ENCODE measurements at places on chromosomes 4 and X. TPM values are rescaled to one million over a fixed set of nuclear protein-coding genes. Genes with fewer than 3 reads are reported as not detected.

The FGF13 gene
- total RNA-seq = 7.9 TPM

The XK gene
- total RNA-seq = not detected

The XG gene
- total RNA-seq = 3.5 TPM

The PPP4R3C gene
- not detected for total RNA-seq

The INTS6L gene
- 9.6 TPM for total RNA-seq

The CT45A3 gene
- not detected for total RNA-seq

The FHIP1A gene
- 0.32 TPM for total RNA-seq

The EPHA5 gene
- total RNA-seq = not detected

The PLAC8 gene
- 2.6 TPM for total RNA-seq

The FAM236D gene
- total RNA-seq = not detected

The FRMPD4 gene
- total RNA-seq = 0.12 TPM

The NXF2B gene
- total RNA-seq = not detected

The F8A3 gene
- 9.1 TPM for total RNA-seq

The UGT2B15 gene
- not detected for total RNA-seq

The CFAP47 gene
- not detected for total RNA-seq

Measured in omental fat pad (tissue), 4 donors.